Activated T-helper 1 cell treated with anti-CD3 and anti-CD28 coated beads, Interleukin-2, amount 50 U/mL, for 16 hours (primary cell): ENCODE measurements at places on chromosomes 2 and 18.

DNA sequence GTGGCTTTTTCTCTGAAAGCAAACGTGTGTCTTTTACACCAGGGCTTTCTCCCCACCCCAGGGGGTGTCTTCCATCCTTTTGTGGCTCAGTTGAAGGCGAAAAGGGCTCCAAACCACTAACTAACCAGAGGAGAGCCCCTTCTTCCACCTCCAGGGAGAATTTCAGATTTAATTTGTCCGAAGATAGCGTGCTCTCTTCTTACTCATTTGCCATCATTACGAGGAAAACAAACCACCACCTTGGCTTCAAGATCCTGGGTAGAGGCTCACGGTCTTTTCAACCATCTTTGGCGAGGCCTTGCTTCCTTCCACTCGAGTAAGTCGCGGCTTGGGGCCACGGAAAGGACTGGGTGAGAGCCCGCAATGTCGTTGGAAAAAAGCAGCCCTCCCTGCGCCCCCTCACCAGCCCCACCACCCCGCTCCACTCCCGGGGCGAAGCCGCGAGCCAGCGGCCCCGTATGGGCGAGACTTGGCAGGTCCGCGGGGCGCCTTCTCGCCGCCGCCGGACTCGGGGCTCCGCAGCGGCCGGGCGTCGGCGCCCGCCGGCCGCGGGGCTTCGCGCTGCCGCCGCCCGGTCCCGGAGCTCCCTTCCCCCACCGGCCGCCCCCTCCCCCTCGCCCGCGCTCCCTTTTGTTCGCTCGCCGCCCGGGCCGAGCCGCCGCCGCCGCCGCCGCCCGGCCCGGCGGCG lies 1.7 kb upstream of the ZNF532 start:
- no peak for DNase-seq

GRCh38 chr2:179428649-179429048 lies 164.0 kb upstream of the SESTD1 start:
- no peak for DNase-seq

DNA sequence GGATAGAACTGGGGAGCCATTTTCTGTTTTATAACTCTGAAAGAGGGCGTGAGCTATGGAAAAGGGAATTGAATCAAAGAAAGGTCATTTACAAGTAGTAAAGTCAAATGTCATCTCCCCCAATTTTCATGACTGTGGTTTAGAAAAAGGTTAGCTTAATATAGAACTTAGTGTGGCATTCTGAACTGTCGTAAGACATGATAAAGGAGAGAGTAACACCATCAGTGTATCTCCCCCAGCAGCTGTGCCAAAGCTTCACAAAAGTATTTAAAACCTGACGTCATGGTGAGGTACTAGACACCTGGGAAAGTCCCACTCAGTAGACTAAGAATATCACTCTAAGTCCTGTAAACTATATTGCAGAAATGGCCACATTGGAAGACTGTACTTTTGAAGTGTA lies 5.8 kb upstream of the IKZF2 start:
- DNase-seq, result no peak

DNA sequence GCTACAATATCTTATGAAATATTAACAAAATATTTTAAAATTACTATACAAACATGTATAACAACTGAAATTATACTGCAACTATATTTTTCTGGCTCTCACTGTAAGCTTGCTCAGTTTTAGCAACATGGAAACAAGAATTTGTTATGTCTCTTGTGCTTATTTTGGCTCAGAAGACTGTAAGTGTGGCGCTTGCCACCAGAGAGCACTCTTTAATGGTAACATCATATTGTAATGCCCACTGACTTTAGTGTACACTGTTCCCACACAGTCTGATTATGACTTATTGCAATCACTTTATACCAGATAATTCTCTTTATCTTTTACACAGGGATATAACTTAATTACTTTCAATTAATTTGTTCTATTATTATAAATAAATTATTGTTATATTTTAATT lies 1500.6 kb upstream of the TMEFF2 start:
- DNase-seq, result no peak

GRCh38 chr18:2984091-2984490 lies 28.9 kb downstream of the LPIN2 start:
- no peak for DNase-seq

DNA sequence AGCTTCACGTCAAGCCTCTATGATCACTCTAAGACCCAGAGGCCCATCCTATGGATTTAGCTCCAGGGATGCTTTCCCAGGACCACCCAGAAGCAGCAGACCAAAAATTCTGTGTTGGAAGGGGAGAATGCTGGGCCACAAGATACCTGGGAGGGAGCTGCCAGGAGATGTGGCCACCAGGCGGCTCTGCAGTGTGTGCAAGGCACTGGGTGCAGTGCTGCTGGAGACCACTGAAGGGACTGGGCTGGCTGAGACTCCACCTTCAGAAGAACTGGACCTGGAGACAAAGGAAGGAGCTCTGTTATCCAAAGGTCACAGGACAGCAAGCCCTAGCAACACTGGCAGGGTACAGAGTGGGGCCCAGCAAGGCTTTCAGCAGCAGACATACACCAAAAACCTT lies 34.0 kb downstream of the KANSL3 start:
- DNase-seq, result no peak

- DNase-seq, result no peak
These were observed 8.7 kb upstream of the ASAP2 start for GRCh38 chr2:9197916-9198315.

- no peak for DNase-seq
These were observed 105.6 kb upstream of the LDLRAD4 start for GRCh38 chr18:13112982-13113381.

GRCh38 chr2:239952251-239952650 lies 72.9 kb downstream of the NDUFA10 start:
- no peak for DNase-seq

GRCh38 chr2:182019731-182020130 lies 34.1 kb downstream of the PPP1R1C start:
- DNase-seq, result no peak

GRCh38 chr2:180205621-180206235 lies 198.6 kb upstream of the CWC22 start:
- DNase-seq, result no peak

- DNase-seq, result no peak
These were observed 15.6 kb downstream of the COLEC12 start for GRCh38 chr18:484749-485464.

DNA sequence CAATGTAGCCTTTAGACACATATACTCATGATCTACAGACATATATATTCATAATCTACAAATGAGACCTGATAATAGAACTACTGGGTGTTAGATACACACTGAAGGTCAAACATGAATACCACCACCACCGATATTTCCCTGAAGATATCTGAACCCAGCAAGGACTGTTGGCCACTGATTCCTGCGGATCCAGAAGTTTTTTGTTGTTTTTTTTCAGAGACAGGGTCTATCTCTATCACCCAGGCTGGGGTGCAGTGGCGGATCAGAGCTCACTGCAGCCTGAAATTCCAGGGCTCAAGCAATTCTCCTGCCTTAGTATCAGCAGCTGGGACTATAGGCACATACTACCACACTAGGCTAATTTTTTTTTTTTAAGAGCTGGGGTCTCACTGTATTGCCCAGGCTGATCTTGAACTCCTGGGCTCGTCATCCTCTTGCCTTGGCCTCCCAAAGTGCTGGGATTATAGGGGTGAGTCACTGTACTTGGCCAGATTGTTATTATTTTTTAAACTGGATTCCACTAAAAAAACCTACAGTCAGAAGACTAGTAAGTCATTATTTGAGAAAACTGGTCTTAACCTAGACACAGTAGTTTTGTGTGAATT lies 1.8 kb downstream of the METTL5 start:
- no peak for DNase-seq

- no peak for DNase-seq
These were observed 216.4 kb downstream of the GCA start for GRCh38 chr2:162560291-162560690.

GRCh38 chr2:85698184-85698879 lies 4.2 kb downstream of the GNLY start:
- no peak for DNase-seq

GRCh38 chr2:17149945-17150344 lies 368.3 kb downstream of the RAD51AP2 start:
- no peak for DNase-seq

GRCh38 chr2:230664844-230665243 lies 47.8 kb upstream of the CAB39 start:
- DNase-seq, result no peak

DNA sequence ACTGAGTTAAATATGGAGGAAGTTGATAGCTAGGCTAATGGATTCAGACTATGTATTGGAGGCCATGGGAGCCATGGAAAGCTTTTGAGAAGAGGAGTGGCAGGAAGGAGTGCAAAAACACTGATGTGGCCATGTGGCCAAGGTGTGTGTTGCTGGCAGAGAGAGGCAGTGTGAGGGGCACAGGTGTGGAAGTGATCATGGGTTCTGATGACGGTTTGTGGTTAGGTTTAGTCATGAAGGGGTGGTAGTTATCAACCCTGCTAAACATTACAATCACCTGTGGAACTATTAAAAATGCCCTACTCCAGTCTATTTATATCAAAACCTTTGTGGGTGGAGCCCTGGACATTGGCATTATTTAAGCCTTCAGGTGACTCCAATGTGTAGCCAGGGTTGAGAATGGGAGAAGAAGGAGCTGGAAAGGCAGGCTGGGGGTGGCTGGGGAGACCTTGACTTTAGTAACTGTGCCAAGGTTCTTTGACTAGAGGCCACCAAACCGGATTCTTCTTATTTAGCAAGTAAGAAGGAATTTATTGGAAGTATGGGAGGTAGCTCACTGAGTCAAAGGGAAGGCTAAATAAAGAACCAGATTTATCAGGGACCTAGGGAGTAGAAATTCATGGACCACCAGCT lies 13.5 kb downstream of the GPR39 start:
- DNase-seq, result no peak

DNA sequence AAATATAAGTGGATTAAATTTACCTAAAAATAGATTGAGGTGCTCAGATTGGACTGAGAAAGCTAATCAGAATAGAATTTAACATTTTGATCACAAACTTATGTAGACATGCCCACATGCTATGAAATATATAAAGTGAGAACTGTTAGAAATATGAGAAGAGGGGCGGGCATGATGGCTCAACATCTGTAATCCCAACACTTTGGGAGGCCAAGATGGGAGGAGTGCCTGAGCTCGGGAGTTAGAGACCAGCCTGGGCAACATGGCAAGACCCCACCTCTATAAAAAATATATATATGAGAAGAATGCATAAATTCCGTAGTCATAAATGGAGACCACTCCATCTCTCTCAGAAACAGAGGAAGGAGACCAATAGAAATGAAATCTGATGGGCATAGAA lies 25.7 kb downstream of the NTSR2 start:
- no peak for DNase-seq

GRCh38 chr2:147657086-147658000 lies 187.5 kb upstream of the ACVR2A start:
- DNase-seq, result no peak

GRCh38 chr2:144671695-144672455 lies 152.0 kb upstream of the ZEB2 start:
- DNase-seq, result no peak

GRCh38 chr2:42874949-42875801 lies 82.8 kb upstream of the HAAO start:
- no peak for DNase-seq

DNA sequence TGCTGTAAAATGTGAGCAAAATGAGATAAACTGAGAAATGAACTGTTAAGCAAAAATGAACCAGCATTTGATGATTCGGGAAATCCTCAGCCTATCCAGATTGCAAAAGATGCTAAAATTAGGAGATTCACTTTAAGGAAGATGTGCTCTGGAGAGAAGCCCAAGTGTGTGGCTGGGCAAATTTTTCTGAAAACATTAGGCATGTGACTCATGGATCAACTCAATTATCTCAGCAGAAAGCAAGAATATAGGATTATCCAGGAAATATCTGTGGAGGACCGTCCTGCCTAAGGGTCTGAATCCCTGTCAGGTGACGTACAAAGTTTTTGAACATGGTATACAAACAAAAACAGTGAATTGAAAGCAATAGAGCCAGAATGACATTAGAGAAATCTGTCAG lies 1268.3 kb upstream of the TMEFF2 start:
- no peak for DNase-seq

DNA sequence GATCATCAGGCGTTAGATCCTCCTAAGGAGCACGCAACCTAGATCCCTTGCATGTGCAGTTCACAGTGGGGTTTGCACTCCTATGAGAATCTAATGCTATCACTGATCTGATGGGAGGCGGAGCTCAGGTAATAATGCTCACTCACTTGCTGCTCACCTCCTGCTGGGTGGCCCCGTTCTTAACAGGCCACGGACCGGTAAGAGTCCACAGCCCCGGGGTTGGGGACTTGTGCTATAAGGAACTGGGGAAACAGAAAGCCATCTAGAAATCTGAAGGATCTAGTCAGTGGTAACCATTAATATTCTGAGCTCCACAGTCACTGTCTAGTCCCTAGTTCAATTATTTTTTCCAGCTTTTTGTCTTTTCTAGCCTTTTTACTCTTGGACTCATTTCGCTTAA lies 44.7 kb upstream of the GAREM2 start:
- DNase-seq, result no peak

GRCh38 chr18:23213200-23213599 lies 77.9 kb downstream of the CABLES1 start:
- DNase-seq, result no peak

DNA sequence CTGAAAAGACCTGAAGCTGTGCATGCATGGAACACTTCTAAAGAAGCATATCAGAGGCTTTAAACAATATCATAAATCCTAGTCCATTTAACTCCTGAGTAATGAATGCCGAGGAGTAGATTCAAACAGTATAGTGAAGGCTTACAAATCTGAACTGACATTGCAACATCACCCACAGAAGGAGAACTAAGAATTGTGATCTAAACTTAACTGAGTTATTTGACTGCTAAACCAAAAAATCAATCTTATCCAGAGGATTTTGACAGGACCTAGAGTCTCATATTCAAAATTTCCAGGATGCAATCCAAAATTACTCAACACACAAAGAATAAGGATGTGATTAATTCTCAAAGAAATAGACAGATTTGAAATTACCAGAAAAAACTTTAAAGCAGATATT lies 181.0 kb downstream of the SLC39A10 start:
- no peak for DNase-seq

GRCh38 chr2:25228848-25229278 lies 60.5 kb upstream of the POMC start:
- DNase-seq, result no peak

DNA sequence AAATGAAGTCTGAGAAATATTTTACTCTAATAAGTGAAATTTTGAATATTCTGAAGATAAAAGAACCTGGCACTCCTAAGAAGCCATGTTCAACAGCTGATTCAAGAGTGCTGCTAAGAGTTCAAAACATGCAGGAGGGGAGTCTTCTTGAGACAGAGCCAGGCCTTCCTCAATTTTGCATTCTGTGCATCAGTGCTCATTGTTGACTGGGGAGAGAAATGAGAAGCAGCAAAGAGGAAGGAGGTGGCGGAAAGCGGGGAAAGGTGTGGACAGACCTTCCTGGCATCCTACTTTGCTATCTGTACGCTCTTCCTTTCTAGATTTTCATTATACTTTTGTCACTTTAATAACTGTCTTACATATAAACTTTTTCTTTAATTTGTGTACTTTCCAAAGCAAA lies 29.7 kb upstream of the TXNDC2 start:
- no peak for DNase-seq
